ENCODE measurements at places on chromosomes 7 and 10. TPM values are rescaled to one million over a fixed set of nuclear protein-coding genes. Genes with fewer than 3 reads are reported as not detected.

DNA sequence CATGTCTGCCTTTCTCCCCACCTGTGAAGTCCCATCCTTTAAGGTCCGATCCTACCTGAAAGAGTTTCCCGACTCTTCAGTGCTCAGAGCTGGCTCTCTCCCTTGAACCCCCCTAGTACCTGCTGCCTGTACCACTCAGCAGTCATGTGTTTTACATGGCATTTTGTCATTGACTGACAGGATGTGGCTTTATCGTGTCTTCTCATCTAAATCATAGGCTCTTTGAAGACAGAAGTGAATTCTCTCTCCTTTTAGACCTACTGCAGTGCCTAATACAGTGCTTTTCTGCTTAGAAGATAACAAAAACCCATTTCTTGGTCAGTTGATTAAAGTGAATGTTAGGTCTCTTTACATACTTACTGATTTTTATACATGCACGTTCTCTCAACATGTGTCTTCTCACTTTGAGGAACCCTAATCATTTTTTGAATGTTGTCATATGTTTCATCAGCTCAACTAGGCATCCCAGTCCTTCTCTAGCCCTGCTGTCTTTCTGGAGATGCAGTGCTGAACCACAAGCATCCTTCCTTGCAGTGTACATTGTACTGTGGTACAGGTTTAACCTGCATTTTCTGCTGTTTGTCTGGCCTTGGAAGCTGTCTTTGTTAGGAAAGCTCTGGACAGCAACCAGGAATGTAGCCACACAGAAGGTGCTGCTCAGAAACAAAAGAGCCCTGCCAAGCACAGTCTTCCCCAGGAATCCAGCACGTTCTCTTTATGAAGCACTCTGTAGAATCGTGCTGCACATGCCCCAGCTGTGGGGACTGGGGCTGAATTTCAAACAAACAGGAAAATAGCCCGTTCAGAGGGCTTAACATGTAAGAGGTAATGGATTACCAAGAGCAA, 28.1 kb upstream of the LRRC4 start:
- DNase-seq: no peak

DNA sequence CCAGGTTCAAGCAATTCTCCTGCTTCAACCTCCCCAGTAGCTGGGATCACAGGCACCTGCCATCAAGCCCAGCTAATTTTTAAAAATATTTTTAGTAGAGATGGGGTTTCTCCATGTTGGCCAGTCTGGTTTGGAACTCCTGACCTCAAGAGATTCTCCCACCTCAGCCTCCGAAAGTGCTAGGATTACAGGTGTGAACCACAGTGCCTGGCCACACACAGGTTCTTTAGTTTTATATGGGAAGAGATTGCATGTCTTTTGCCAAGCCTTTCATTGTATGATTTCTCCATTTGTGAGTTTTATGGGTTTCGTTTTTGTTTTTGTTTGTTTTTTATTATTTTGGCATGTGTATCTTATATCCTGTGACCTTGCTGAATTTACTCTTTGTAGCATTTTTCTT, 40.9 kb downstream of the C1GALT1 start:
- no peak for DNase-seq

- no peak for DNase-seq
These were observed 561.7 kb downstream of the PTPRN2 start for GRCh38 chr7:158025686-158026600.

- no peak for DNase-seq
These were observed 85.6 kb upstream of the AGR3 start for GRCh38 chr7:16967300-16967811.

GRCh38 chr10:124306922-124307371, 111.8 kb downstream of the OAT start:
- DNase-seq: no peak

The MLXIPL gene
- 22.9 TPM for total RNA-seq

DNA sequence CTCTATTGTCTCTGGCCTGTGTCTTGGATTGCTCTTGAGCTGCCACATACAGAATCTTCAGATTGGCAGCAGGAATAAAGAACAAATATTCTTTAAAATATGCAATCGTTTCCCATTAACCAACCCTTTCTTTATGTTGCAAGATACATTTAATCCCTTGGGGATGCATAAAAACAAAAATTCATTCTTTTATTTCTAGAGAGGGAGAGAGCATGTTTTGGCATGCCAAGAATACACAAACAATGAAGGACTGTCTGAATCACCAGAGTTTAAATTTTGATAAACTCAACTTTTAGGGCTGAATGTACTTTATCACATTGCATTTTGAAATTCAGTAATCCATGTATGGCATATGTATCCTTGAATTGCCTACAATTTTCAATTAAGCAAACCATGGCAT, 154.3 kb upstream of the SEMA3D start:
- DNase-seq: no peak

DNA sequence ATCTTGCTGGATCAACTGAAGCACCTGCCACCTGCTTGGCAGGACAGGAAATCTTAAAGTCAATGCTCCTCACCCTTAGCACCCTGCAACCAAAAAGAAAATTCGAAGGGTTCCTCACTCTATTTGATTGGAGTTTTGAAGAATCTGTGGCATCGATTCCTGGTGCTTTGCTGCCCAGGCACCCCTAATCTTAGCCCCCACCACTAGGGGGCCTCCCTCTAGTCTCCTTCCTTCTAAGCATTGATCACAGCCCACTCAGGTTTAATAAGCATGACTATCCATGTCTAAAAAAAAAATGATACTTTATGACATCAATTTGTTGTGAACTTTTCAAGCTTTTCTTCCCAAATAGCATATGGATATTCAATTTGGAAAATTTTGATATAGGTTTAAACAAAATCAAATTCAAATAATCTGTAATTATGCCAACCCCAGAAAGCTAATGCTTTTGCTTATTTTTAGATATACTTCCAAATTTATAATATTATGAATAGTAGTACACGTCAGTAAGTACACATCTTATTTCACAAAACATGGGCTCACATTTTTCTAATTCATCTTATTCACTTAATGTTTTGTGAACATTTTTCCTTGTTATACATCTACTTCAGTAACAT, 45.3 kb downstream of the NRG3 start:
- DNase-seq: no peak

DNA sequence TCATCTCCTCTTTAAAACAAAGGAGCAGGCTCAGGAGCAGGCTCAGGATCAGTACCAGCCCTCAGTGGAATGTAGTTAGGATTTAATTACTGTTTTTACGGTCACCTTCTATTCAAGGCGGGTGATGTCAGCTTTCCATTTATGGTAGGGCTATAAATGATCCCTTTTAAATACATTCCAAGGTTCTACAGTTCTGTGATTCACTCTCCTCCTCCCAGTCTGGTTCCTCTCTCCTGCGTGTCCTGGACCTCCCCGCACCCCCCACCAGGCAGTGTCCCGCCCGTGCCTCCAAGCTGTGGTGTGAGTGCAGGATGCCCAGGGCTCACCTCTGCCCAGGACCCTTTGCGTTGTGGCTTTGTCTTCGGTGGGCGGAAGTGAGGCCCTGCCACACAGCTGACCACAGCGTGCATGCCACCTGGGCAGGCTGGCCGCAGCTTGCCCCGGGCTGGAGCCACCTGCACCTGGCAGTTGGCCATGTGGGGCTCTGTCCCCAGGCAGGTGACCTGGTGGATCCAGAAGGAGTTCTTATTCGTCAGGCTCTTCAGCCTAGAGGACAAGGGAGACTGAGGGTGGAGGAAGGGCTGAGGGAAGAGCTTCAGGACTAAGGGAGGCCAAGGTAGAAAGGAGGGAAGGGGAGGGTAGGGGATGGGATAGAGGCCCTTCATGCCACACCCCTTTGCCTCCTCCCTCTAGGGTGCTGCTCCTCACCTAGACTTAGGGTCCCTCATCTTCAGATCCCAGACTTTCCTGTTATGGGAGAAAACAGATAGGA, 9.1 kb downstream of the LOXL4 start:
- no peak for DNase-seq

The AEBP1 gene
- 6.9 TPM for total RNA-seq

- DNase-seq: no peak
These were observed 40.1 kb upstream of the GNA12 start for GRCh38 chr7:2884161-2884560.

The ANKRD61 gene
- total RNA-seq: 0.77 TPM

DNA sequence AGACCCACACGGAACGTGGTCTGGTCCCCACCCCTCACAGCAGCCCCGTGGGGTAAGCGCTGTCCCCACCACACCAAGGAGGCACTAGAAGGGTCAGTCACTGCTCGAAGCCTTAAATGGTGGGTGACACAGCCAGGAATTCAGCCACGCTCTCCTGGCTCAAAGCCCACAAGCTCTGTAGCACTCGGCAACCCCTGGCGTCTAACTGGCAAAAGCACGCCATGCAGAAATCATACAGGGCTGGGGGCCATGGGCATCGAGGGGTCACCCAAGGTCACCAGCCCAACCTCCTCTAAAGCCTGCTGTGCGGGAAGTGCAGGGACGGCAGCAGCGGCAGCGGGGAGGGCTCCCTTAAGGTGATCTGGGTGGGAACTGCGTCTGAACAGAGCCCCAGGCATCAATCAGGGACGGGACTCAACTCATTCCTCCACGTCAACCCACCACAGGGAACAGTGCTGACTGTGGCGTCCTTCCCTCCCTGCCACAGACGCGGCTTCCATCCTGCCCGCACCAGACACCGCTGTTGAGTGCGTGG, 7.8 kb downstream of the GPER1 start:
- DNase-seq: peak; percentile 51
